ENCODE measurements at places on chromosomes 16 and 17. TPM values are rescaled to one million over a fixed set of nuclear protein-coding genes. Genes with fewer than 3 reads are reported as not detected.
A peak's percentile ranks its signal among the peaks of the same experiment; 100 is the strongest.

DNA sequence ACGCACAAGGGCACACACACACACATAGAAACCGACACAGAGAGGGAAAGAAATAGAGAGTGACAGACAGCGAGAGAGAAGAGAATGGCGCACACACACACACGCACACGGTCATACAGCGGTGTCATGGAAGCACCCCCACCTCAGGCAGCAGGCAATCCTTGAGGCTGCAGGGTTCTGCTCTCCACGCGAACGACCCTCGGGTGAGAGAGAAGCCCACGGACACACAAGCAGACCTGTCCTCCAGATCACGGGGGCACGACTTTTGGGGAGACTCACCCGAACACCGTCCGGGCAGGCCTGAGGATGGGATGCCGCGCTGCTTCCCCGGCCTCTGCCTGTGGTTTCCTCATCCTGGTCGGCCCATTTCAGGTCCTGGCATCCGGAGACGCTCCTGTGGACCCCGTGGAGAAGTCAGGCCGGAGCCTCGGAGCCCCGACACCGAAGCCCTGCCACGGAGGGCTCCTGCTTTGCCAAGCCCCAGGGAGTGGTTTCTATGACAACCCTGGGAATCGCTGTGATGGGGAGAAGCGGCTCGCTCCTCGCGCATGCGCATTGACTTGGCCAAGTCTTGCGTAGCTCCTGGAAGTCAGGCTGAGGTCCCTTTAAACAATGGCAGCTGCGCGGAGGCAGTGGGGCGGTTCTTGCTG lies 118.2 kb upstream of the KCNJ18 start:
- peak overlapping the region; percentile 40 for H3K27ac ChIP-seq
- H3K27me3 ChIP-seq: no peaks in the 10 kb centered on the region

GRCh38 chr17:44804302-44805089 lies 25.6 kb downstream of the GJC1 start:
- peak overlapping the region; percentile 86 for H3K27ac ChIP-seq
- H3K27me3 ChIP-seq: no peaks in the 10 kb centered on the region
- peaks cover 41% of the 10 kb centered on the region for H3K4me1 ChIP-seq
- peaks cover 30% of the 10 kb centered on the region for H3K36me3 ChIP-seq
- DNase-seq: peak; percentile 65

TEKT3 gene
- 0.49 TPM for total RNA-seq

SLC16A11 gene
- 0.38 TPM for total RNA-seq

DNA sequence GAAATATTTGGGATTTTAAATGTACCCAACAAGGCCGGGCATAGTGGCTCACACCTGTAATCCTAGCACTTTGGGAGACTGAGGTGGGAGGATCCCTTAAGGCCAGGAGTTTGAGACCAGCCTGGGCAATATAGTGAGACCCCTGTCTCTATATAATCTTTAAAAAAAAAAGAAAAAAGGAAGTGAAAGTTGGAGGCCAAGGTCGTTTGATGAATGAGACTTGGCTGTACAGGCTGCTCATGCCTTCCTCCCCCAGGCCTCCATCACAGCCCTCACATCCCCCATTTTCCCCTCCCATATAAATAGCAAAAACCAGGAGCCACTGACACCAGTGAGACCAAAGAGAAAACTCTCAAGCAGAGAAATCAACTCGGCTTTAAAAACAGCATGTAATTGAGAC lies 3.3 kb upstream of the CA7 start:
- peaks cover 34% of the 10 kb centered on the region for H3K27me3 ChIP-seq
- no peak for DNase-seq
- H3K27ac ChIP-seq: no peak overlapping the region
- no peak overlapping the region for H3K4me3 ChIP-seq
- no peaks in the 10 kb centered on the region for H3K36me3 ChIP-seq

DNA sequence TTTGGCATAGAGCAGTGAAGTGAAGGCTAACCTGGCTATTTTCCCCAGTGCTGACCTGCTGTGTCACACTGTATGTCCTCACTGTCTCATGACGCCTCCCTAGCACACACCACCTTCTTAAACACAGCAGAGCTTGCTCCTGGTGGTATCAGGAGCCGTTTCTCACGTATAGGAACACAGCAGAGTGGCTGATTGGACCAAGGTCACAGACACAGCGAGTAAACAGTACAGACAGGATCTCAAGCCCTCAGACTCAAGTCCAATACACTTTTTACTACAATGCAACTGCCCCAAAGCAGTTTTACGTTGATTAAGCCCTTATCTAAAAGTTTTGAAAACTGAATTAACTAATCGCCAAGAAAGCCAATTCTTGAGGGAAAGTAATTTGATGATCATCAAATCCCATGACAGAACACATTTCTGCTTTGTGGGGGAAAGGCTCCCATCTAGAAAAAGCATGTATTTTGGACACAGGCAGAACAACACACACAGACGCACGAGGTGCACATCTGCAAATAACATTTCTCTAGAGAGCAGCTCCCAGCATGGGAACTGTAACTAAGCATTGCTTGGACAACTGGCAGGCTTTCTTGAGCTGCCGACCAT lies 15.2 kb downstream of the ARHGAP17 start:
- peaks cover 97% of the 10 kb centered on the region for H3K4me1 ChIP-seq
- peak overlapping the region; percentile 88 for H3K27ac ChIP-seq
- peak overlapping the region; percentile 45 for H3K4me3 ChIP-seq
- no peaks in the 10 kb centered on the region for H3K27me3 ChIP-seq

ROGDI gene
- total RNA-seq: 97.4 TPM

KRTAP4-9 gene
- not detected for total RNA-seq

DNA sequence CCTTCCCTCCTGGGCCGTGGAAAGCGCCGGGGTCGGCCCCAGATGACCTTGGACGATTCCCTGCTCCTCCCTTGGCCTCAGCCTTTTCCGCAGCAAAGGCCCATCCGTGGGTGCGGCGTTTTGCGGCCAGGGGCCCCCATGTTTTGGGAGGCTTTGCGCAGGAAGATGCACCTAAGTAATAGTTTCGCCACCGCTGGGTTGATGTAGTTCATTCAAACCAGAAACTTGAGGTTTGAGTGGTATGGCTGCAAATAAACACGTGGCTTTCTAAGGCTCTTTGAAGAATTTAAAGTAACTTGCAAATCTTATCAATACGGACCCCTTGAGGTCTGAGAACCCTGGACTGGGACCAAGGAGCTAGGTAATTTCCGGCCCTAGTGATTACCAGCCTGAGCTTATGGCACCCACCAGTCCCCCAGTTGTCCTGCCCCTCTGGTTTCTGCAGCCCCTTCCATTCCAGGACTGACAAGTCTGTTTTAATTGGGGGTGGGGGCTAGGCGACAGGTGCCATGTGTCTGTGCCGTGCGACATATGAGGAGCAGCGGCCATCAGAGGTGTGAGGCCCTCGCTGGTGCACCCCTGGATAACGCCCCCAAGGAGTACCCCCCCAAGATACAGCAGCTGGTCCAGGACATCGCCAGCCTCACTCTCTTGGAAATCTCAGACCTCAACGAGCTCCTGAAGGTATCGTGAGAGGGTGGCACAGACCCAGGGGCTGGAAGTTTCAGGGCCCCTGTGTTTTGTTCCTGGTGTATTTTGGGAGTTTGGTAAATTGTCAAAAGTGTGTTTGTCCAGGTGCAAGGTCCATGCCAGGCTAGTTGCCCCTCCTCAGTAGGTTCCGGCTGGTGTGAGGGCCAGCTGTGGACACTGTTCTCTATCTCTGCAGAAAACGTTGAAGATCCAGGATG lies 834 bp downstream of the MRPL12 start:
- H3K36me3 ChIP-seq: peaks cover 60% of the 10 kb centered on the region
- peak overlapping the region; percentile 96 for H3K27ac ChIP-seq
- peak overlapping the region; percentile 98 for H3K4me3 ChIP-seq
- peaks cover 44% of the 10 kb centered on the region for H3K4me1 ChIP-seq
- H3K27me3 ChIP-seq: no peaks in the 10 kb centered on the region

MT1G gene
- total RNA-seq: not detected

DNA sequence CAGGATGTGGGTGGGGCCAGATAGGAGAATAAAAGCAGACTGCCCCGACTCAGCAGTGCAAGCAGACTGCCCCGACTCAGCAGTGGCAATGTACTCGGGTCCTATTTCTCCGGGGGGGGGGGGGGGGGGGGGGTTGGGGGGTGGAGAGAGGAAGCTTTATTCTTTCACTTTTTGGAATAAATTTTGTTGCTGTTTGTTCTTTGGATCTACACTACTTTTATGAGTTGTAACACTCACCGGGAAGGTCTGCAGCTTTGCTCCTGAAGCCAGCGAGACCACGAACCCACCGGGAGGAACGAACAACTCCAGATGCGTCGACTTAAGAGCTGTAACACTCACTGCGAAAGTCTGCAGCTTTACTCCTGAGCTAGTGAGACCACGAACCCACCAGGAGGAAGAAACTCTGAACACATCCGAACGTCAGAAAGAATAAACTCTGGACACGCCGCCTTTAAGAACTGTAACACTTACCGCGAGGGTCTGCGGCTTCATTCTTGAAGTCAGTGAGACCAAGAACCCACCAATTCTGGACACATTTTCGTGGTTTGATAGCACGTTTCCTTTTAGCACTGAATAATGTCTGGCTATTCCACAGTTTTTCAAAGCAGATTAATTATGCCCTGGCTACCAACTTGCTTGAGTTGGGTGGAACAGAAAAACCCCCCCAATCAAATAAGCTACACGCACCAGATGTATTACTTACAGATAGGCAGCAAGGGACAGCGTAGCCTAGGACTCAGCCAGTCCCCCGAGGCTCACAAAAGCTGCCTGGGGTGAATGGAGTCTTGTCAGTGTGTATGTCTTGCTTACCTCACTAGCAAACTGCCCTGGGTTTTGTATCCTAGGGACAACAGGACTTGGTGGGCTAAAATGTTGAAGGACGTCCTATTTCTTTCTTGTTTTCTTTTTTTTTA lies 11.9 kb downstream of the FZD2 start:
- no peaks in the 10 kb centered on the region for H3K4me1 ChIP-seq
- peaks cover 3% of the 10 kb centered on the region for H3K36me3 ChIP-seq
- no peak overlapping the region for H3K27ac ChIP-seq

EFNB3 gene
- not detected for total RNA-seq

DNA sequence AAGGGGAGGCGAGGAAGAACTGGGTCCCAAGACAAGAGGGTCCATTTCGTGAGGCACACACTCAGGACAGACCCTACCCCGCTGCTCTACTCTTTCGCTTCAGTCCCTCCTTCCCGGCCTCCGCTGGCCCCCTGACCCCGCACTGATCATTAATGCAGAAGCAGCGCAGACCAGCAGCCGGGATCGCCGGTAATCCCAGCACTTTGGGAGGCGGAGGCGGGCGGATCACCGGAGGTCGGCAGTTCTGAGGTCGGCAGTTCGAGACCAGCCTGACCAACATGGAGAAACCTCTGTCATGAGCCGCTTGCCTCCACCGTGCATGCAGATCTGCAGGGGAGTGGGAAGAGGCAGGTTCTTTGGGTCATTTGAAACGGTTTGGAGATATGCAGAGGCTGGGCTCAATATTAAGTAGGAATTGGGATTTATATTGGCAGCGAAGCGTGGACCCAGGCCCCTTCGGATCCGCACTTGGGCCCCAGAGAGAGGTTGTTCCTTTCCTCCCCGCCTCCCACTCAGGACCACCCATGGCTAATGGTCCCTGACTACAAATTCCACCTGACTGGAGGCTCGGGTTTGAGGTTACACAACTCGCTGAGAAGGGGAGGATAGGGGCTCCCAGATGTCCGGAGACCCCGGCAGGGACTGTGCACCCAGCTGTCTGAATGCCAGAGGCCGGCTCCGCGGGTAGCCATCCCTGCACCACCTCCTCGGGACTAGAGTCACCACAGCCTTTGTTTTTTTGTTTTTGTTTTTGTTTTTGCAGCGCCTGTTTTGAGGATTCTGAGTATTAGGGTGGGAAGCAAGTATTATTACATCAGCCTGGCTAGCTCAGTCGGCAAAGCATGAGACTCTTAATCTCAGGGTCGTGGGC lies 23.6 kb upstream of the OR1F1 start:
- DNase-seq: no peak
- H3K4me3 ChIP-seq: no peak overlapping the region
- peaks cover 15% of the 10 kb centered on the region for H3K4me1 ChIP-seq

CCL4 gene
- 0.91 TPM for total RNA-seq

- H3K4me3 ChIP-seq: no peak overlapping the region
- H3K27ac ChIP-seq: no peak overlapping the region
- no peaks in the 10 kb centered on the region for H3K36me3 ChIP-seq
- DNase-seq: no peak
- H3K4me1 ChIP-seq: peaks cover 22% of the 10 kb centered on the region
Observed at GRCh38 chr16:55329791-55330428, 5.9 kb downstream of the IRX6 start.

DNA sequence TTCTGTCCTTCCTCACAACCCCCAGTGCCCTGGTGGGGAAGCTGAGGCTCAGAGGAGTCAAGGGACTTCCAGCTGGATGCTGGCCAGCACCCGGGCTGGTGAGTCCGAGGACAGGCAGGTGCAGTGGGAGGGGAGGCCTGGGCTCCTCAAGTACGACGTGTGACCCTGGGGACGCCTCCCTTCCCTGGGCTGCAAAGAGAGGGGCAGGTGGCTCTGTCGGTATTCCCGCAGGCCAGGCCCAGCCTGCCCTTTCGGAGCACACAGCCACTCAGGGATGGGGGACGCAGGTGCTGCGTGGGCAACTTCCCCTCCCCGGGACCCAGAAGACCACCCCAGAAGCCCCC lies 33.1 kb upstream of the PVALEF start:
- no peaks in the 10 kb centered on the region for H3K4me1 ChIP-seq
- H3K27me3 ChIP-seq: no peaks in the 10 kb centered on the region
- no peak for DNase-seq
- H3K4me3 ChIP-seq: no peak overlapping the region
- H3K27ac ChIP-seq: no peak overlapping the region

MSLN gene
- 0.91 TPM for total RNA-seq

DNA sequence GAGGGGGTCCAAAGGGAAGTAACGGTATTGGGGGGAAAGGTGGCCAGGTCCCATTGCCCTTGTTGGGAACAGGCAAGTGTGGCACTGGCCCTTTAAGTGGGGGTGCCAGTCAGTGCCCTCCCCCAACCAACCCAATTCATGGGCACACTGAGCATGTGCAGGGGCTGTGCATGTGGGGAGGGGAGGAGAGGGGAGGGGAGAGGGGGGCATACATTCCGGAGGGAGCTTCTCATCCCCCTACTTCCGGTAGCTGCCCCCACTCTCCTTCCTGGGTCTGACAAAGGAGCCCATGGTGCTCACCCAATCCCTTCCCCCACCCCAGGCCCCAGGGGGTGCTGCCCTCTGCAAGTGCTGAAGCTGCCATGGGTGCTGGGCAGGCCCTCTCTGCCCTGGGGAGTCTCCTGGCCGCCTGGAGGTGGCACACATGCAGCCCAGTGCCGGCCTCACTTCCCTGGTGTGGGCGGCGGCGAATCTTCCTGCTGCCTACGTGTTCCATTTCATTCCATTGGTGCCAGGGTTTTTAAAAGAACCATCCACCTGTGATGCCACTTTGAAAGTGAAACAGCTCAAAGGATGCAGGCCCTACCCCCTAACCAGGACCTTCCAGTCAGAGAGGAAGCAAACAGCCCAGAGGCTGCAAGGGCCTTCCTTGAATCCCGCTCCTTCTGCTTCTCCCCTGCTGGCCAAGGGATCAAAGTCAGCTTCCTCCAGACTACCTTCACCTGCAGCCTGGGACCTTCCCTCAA lies 11.0 kb downstream of the HEXIM2 start:
- peak overlapping the region; percentile 84 for H3K27ac ChIP-seq
- peaks cover 34% of the 10 kb centered on the region for H3K4me1 ChIP-seq
- H3K36me3 ChIP-seq: no peaks in the 10 kb centered on the region
